Left lung (tissue), 14 donors: ENCODE measurements at places on chromosomes 7 and 10.

DNA sequence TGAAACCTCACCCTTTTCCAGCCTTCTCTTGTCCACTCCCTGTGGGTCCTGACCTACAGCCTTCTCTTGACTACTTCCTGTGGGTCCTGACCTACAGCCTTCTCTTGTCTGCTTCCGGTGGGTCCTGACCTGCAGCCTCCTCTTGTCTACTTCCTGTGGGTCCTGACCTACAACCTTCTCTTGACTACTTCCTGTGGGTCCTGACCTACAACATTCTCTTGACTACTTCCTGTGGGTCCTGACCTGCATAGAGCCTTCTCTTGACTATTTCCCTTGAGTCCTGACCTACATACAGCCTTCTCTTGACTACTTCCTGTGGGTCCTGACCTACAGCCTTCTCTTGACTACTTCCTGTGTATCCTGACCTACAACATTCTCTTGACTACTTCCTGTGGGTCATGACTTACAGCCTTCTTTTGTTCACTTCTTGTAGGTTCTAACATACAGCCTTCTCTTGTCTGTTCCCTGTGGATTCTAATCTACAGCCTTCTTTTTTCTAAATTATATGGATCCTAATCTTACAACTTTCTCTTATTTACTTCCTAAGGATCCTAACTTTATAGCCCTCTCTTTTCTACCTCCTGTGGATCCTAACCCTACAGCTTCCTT is 36.5 kb downstream of the C10orf71 start:
- no peak for DNase-seq

DNA sequence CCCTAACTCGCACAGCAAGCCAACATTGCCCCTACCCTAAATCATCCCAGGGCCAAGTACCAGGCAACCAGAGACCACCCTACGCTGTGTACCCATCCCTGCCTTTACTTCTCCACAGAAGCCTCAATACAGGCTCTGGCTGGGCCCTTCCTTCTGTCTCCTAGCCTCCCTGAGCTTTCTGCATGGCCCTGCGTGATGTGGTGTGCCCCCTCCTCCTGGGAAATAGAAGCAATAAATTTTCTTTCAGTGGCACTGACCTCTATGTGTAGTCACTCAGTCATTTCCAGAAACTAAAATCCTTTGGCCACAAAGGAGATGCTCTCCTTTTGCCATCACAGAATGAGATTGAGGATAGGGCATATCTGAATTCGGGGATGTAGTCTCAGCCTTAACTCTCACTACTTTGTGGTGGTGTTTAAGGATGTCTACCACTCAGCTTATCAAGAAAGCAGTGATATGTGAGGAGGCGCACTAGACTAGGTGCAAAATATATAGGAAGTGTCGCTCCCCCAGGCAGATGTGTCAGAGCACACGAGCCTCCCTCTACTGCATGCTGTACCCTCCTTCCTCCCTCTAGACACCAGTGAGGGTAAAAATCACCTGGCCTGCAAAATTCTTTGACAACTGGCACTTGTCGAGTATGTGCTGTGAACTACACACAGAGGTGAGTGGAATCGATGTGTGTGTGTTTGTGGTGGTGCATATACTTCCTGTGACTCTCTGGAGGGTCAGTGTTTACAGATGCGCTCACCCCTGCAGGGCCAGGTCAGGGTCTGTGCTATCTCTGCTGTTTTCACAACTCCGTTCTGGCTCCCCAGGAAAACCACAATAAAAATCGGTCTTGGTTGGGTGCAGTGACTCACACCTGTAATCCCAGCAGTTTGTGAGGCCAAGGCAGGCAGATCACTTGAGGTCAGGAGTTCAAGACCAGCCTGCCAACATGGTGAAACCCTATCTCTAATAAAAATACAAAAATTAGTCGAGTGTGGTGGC is 825.9 kb upstream of the IGFBP3 start:
- no peak for DNase-seq

DNA sequence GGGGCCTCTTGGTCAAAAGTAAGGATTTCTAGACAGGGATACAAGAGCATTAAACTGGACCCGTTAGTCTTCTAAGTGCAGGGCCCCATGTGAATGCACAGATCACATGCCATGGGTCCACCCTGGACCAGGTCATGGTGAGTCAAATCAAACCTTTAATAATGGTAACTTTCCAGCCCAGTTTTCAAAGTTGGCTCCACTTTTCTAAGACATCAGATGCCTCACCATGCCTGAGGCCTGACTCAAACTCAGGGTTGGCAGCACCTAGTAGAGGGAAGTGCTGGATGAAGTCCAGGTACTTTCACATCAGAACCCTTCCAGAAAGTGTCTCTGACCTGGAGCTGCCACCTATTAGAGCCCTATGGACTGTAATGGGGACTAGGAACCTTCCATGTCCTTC is 9.7 kb upstream of the SMIM30 start:
- no peak for DNase-seq

DNA sequence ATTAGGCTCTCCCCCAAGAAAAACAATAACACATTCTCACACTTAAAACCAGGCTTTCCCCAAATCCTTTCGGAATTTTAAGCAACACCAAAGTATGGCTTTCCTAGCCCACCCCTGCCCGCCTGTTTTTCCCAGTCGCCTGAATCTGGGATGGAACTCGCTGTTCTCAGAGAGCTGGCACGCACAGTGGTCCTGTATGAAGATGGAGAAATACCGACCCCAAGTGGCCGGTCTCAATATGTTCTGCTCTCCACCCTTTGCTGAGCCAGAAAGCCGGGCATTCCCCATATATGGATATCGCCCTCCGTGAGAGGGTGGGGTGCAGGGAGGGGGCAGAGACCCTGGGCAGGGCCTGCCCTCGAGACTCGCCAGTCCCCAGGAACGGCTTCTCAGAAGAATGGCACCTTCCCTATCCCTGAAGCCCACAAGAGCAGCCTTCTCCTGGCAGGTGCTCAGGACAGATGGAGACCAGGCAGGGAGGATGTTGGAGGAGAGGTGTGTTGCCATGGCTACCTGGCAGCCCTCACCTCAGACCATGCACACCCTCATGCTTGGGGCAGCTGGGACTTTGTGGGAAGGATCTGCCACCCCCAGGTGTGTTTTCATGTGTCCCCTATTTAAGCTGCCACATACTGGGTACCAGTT is 3.4 kb downstream of the TACR2 start:
- DNase-seq = no peak

DNA sequence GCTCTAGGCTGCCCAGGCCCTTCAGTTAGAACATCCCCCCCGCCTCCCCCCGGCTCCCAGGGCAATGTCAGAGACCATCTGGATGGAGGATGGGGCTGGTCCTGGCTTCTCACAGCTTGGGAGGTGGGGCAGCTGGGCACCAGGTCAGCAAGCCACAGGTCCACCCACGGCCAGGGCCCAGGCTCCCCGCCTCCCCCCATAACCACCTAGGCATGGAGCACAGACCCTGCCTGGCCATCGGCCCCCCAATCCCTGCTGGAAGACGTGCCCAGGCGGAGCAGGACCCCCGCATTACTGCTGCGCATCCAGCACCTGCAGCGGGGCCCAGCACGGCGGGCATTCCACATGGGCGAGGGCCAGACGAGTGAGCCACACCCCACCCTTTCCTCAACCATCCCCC is 169.6 kb downstream of the ELFN1 start:
- no peak for DNase-seq

DNA sequence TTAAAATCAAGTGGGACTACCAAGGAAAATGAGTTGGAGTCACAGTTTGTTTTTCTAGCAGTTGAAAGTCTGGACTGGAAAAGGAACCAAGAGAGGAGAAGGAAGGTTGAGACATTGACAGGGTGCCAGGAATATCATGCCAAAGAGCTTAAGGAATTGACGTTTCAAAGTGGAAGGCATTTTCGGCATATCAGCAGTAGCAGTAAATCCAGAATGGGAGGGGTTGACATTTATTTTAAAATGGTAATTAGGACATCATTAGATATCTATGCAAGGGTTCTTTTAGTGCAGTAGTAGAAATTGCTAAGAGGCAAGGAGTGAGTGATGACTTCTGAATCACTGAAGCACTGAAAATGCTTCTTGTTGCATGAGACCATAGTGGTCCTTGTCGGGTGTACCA is 335.9 kb upstream of the PLXDC2 start:
- DNase-seq = no peak

DNA sequence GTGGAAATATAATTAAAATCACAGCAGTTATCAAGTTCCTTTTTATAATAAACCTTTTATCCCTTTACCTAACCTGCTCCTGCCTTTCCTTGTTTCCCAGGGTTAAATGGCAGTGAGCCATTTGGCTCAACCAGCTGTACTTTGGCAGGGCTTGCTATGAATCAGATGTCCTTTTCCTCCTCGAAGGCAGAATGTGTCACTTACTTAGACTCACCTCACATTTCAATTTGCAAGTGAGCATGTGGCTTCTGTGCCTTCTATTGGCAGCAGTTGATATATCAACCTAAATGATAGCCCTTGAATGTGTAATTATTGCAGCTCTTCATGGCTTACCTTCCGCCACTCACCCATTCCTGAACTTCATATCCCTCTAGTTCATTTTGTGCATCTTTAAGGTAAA is 301.7 kb downstream of the CSTF2T start:
- DNase-seq = no peak

GRCh38 chr7:6709808-6710207 is 3.1 kb upstream of the ZNF12 start:
- no peak for DNase-seq

DNA sequence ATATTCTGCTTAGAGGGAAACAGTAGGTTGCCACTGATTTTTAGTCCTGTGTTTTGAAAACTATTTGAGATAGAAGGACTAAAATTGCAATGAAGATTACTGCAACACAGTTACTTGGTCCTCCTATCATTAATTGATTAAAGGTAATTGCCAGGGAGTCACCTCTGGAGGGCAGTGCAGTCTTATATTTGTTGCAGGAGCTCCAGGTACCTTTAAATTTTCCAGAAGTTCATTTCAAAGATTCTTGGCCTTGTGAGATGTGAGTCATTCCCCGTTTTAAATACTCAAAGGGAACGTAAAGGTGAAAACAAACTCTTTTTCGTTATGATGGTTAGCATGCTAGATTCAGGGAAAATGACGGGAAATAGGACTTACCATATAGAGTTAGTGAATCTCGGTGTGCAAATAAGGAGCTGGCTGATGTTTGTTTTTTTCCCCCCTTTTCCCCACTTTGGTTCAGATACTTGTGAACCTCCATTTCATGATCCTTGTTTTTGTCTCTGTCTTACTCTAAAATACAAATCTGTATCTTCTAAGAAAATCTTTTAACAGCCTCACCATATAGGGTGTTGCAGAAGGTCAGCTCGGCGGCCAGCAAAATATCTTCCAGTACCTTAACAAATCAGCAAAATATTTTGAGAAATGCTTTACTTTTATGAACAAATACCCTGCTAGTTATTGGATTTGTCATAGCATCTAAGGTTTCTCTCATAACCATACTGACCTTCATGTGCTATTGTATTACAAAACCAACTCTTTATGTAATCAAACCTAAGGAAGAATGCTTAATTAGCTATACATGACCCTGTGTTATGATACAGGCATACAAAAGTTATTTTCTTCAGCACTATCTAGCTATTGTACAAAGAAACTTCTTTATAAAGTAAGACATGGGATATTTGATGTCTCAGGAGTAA is 143.0 kb upstream of the HDAC9 start:
- DNase-seq = no peak

DNA sequence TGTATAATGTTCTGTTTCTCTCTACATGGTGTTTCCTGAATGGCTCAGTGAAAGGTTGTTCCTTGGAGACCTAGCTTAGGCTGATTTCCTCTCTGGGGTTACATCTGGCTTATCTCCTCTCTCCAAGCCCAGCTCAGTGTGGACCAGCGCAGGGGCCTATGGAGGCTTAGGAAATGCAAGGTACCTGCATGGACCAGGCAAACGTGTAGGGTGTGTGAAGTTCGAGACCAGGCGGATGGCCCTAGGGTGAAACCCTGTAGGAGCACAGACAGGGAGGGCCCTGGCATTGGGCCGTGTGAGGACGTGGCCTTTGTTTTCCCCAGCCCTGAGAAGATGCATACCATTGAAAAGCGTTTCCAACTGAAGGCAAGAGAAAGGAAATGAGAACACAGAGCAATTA is 59.0 kb downstream of the DOCK1 start:
- DNase-seq = no peak

GRCh38 chr7:45646207-45646821 is 72.1 kb downstream of the ADCY1 start:
- no peak for DNase-seq

- no peak for DNase-seq
Observed at GRCh38 chr7:75732764-75733630, 5.7 kb downstream of the HIP1 start.

GRCh38 chr10:15789793-15790525 is 70.2 kb upstream of the ITGA8 start:
- DNase-seq = peak; percentile 53

DNA sequence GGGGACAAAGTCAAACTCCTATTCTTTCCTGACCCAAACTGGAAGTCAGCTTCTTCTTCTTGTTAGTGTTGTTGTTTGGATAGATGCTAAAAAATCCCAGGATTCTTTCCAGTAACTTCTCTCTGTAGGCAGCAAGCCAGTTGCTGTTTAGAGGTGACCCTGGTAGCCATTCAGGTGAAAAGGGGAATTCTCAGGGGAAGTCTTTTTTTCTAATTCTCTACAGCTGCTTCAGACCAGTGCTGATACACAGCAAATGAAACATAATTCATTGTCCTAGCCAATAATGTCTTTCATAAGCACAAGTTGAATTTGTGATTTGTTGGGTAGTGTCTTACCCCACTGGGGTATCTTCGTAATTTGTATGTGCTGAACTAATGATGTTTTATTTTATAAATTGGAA is 357.3 kb downstream of the BBS9 start:
- no peak for DNase-seq

- no peak for DNase-seq
Observed at GRCh38 chr10:33341637-33342036, 7.2 kb upstream of the NRP1 start.

GRCh38 chr10:95341716-95342130 is 50.9 kb upstream of the PDLIM1 start:
- no peak for DNase-seq

GRCh38 chr7:130071701-130072622 is 1.6 kb downstream of the KLHDC10 start:
- DNase-seq = peak; percentile 71

DNA sequence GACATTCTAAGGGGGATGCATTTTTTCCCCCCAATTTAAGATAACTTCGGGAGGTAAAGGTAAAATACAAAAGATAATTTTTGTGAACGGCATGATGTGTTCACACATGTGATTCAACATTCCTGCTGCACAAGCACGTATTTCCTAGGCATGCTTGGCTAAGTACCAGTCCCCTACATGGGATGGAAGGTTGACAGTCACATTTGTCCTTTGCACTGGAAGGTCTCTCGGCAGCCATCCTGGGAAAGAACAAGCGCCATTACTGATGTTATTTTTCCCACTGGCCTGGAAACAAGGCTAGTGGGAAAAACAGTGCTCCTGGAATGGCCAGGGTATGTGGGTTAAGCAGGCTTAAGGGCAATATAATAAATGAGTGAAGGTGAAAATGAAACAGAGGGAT is 276.2 kb upstream of the AOAH start:
- no peak for DNase-seq

GRCh38 chr7:131424219-131424822 is 96.6 kb downstream of the MKLN1 start:
- no peak for DNase-seq
